Stimulated activated CD4-positive, alpha-beta T cell treated with anti-CD3 and anti-CD28 coated beads, Interleukin-1b, Interleukin-23, amount 100 ng/mL, for 24 hours (primary cell): ENCODE measurements at places on chromosomes 6 and 20.

GRCh38 chr20:41217422-41217821, 80.1 kb downstream of the PLCG1 start:
- no peak for DNase-seq

DNA sequence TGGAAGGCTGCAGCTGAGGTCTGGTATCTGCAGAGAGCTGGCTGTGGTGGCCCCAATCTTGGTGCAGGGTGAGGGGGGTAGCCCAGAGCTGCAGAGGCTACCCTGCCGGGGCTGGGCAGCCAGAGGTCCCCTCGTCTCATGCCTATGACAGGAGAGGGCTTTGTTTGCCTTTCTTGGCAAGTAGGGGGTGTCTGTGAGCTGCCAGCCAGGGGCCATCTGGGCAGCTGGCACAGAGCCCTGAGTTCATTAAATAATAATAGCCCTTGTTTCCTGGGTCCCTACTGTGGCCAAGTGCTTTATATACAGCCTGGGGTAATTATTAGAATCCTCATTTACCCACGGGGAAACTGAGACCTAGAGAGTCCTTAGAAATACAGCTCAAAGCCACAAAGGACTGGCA, 66.6 kb downstream of the EZR start:
- no peak for DNase-seq

DNA sequence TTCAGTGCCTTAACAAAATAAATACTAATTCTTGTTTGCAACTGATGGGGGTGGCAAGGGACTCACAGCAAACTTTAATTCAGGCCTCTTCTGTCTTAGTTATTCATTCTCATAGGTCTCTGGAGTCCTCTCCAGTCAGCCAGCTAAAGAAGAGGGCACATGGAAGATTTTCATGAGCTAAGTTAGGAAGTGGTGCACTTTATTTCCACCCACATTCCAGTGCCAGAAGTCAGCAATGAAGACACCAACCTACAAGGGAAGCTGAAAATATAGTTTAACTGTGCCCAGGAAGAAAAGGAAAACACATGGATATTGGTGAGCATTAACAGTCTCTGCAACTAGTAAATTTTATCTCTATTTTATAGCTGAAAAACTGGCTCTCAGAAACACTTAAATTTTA, 16.7 kb upstream of the IRAK1BP1 start:
- no peak for DNase-seq

DNA sequence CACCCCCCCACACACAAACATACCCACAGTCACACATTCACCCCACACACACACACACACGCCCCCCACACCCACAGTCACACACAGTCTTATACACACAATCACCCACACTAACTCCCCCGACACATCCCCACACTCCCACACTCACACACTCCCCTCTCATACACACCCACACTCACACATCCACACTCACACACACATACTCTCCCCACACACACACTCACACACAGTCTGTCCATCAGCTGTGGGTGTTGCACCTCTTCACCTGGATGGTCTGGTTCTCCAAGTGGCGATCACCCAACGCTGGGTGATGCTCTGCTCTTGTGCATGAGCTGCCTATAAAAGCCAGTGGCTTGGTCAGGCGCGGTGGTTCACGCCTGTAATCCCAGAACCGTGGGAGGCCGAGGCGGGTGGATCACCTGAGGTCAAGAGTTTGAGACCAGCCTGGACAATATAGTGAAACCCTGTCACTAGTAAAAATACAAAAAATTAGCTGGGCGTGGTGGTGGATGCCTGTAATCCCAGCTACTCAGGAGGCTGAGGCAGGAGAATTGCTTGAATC, 158.9 kb downstream of the SMOC2 start:
- no peak for DNase-seq
